T-helper 17 cell (primary cell): ENCODE measurements at places on chromosomes 5 and 9. TPM values are rescaled to one million over a fixed set of nuclear protein-coding genes. Genes with fewer than 3 reads are reported as not detected.

Gene NXNL2
- total RNA-seq, result not detected

Gene PDGFRB
- total RNA-seq, result not detected

Gene PCDHGA4
- total RNA-seq, result 0.12 TPM

Gene C5orf58
- not detected for total RNA-seq
